ENCODE measurements at places on chromosomes 3 and 15.

GRCh38 chr15:89714775-89715174 is 24.2 kb downstream of the WDR93 start:
- DNase-seq, result no peak

DNA sequence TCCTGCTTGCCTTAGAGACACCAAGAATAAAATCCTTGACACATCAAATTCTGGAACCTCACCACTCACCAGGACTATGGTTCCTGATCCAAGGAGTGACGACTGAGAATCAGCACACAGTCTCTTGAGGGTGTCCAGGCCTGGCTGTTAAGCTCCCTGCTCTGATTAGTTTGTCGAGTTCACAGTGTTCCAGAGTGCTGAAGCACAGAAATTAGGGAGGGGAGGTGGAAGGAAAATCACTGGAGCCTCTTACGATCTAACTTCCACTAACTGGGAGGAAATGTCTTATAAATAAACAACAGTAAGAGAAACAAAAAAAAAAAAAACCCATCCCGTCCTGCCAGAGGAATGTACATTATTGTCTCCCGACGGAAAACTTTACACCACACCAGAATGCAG is 330.2 kb downstream of the TIGIT start:
- no peak for DNase-seq

DNA sequence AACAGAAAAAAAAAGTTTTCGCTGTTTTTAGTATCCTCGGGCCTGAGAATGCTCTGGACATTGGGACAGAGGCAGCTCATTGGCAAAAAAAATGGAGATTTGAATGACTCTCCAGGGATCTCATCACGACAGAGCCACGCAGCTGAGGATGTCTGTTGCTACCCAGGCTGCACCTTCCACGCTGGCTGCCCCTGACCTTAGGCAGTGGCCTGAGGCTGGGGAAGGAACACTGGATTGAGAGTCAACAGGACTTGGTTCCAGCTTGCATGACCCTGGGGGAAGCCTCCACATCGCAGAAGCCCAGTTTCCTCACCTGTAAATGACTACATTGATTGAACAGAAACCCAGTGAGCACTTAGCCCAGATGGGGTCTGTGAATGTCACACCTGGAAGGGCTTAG is 8.7 kb upstream of the ACSBG1 start:
- DNase-seq, result no peak

GRCh38 chr15:37536967-37537605 is 397.4 kb upstream of the TMCO5A start:
- no peak for DNase-seq

DNA sequence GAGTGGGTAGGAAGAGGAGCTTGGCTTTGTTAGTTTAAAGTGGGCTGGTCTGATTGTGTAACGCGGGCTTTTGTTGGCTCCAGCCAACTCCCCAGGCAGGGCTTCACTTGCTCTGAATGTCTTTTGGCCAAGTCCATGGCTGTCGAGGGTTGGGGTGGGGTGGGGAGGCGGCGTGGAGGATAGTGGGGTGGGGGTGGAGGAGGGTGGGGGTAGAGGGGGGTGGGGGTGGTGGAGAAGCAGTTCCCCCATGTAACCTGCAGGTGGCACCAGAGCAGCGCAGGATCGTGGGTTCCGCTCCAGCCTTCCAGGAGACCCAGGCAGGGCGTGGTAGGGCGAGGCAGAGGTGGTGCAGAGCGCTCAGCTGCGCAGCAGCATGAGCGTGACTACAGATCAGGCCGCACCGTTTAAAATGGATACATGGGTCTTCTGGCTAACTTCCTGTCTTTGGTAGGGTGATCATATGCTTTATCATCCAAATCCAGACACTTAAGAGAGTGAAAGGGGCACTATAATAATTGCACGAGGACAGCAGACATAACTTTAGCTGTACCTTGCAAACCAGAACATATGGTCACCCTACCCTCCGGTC is 28.3 kb downstream of the GOLGA6A start:
- DNase-seq, result peak; percentile 58

GRCh38 chr15:31358163-31358562 is 31.5 kb downstream of the KLF13 start:
- DNase-seq, result no peak

GRCh38 chr15:87038404-87038803 is 958.7 kb downstream of the AGBL1 start:
- DNase-seq, result no peak

DNA sequence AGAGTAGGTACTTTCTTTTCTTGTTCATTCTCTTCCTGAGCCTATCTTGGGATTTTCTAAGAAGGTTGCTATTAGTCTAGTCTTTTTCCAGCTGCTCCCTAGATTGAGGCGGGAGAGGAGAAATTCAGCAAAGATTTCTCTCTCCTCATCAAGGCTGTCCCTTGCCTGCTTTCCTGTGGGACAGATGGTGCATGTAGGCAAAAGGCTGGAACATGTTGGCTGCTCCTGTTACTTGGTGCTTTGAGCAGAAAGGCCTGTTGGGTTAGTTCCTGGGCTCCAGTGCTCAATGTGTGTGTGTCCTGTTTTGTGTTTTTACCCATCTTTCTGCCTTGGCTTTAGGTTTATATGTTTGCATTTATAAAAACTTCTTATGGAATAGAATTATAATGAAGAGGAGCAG is 9.1 kb upstream of the SNRPN start:
- no peak for DNase-seq

DNA sequence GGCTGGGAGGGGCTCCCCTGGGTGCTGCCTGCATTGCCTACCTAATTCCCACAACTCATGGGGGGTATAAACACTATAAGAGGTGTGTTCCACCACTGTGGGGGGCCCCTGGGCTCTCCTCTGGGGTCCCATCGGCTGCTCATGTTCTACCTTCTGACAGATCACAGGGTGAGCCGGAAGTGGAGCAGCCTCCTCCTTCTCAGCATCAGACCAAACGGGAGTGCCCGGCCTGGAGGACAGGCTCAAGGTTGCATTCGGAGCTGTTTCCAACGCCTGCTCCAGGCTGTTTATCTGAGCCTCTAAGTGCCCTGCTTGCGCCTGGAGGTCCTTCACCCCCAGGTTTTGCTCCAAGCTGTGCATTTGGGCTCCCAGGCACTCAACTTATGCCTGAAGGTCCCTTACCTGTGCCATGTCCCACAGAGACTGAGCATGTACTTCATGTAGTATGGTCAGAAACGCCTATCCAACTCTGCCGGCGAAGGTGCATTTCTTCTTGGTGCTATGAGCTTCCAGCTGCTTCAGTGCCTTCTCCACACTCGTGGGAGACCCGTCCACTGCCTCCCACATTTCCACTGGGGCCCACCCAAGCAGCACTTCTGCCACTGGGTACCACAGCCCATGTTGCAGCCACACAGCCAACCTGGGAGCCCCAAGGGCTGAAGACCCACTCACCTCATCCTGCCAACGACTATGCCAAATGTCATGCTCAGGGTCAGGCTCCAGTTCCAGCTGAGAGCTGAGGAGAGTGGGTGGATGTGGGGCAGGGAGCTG is 232.1 kb downstream of the IGSF11 start:
- no peak for DNase-seq

DNA sequence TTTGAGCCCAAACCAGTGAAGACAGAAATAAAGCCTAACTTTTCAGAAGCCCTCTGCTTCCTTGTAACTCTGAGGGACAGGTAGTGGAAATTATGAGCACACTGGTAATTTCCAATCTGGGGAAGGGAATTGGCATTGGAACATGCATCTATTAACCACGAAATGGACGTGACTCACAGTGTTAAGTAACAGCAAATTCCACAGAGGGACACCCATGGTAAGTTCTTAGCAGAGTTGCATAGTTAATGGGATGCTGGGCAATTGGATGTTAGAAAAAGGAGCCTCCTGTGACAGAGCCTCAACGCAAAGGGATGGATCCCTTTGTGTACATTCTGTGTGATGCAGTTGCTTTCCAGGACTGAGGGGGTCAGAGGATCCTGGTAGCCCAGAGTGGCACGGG is 168.6 kb downstream of the SEMA6D start:
- DNase-seq, result no peak

DNA sequence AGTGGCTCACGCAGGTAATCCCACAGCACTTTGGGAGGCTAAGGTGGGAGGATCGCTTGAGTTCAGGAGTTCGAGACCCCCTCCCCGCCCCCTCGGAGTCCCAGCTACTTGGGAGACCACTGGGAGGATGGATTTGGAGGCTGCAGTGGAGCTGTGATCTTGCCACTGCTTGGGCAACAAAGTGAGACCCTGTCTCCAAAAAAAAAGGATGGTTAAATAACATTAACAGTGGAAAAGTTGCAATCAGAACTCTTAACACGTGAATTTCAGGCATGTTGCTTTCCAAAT is 1.4 kb upstream of the TMEM87A start:
- no peak for DNase-seq
